SK-N-MC (cell line): ENCODE measurements at places on chromosomes 5 and 9.

DNA sequence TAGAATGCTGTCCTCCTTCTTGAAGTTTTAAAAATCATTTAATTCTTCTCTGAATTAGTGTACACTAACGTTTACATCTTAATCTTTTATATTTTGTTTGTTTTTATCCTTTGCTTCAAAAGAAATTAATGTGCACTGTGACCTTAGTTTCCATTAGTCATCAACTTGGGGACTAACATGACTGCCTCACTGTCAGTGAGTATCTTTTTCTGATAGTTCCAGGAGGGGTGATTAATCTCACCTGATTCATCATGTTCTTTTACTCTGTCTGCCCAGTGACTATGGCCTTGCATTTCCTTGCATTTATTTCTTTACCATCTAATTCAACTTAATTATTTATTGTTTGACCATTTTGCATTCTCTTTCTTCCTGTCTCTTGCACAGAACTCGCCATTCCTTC lies 33.4 kb upstream of the NR3C1 start:
- DNase-seq = no peak

DNA sequence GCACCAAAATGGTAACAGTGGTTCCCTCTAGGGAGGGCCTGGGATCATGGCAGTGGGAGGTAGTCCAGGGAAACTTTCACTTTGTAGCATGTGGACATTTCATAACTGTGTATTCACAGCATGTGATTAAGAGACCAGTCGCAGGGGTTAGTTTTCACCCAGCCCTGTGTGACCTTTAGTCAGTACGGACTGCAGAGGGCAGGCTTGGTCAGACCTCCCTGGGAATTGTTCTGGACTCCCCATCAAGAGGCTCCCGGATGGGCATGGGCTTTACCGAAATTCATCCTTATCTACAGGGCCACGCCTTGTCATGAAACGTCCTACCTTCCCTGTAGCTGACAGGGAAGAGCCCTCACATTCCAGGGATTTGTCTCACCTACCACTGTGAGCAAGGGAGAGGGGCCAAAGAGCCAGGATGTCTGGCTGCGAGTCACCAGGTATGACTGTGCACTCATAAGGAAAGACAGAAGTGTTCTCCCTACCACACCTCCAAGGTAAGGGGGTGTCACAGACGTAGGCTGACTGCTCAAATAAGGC lies 19.9 kb downstream of the GPX3 start:
- DNase-seq = no peak

GRCh38 chr9:135673941-135674340 lies 10.8 kb downstream of the LCN9 start:
- DNase-seq = no peak

- DNase-seq = no peak
Observed at GRCh38 chr5:54713923-54714581, 196.5 kb downstream of the SNX18 start.

GRCh38 chr5:99005506-99005905 lies 76.7 kb upstream of the CHD1 start:
- DNase-seq = no peak

- no peak for DNase-seq
Observed at GRCh38 chr5:143065185-143065965, 295.2 kb downstream of the ARHGAP26 start.
